ENCODE measurements at places on chromosomes 5 and 9. TPM values are rescaled to one million over a fixed set of nuclear protein-coding genes. Genes with fewer than 3 reads are reported as not detected.

GRCh38 chr5:79712741-79713140 lies 23.1 kb downstream of the CMYA5 start:
- DNase-seq, result no peak
- H3K27ac ChIP-seq, result no peak overlapping the region
- H3K4me3 ChIP-seq, result no peak overlapping the region

- no peaks in the 10 kb centered on the region for H3K36me3 ChIP-seq
- H3K27me3 ChIP-seq, result no peaks in the 10 kb centered on the region
- no peak overlapping the region for H3K4me3 ChIP-seq
- no peaks in the 10 kb centered on the region for H3K4me1 ChIP-seq
- DNase-seq, result peak; percentile 53
These were observed 56.2 kb downstream of the CTNNA1 start for GRCh38 chr5:138809391-138809790.

DNA sequence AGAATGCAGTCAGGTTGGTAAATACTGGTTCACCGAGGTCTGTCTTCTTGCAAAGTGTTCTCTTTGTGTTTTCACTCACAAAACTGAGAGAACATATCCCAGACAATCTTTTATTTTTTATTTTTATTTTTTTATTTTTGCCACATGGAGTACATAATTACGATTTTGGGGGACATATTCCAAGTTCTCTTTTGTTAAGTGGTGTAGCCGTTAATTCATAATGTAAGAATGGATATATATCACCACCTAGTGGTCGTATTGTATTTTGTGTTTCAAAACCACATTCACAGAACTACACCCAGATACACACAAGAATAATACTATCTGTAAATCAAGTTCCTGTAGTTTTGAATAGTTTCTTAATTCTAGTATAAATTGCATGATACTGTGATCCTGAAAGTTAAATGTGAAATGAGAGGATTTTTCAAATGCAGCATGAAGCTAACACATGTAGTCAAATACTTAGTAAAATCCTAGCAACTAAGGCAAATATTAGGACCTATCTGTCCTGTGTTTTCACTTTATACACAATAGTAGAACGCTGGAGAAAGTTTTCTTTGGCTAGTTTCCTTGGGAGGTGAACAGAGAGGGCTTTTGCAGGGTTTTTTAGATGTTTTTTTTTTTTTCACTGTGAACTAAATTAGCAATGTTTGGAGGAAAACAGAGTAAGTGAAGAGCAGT lies 92.7 kb downstream of the VCAN start:
- no peak overlapping the region for H3K4me3 ChIP-seq
- H3K27ac ChIP-seq, result no peak overlapping the region
- peak; percentile 78 for DNase-seq

DNA sequence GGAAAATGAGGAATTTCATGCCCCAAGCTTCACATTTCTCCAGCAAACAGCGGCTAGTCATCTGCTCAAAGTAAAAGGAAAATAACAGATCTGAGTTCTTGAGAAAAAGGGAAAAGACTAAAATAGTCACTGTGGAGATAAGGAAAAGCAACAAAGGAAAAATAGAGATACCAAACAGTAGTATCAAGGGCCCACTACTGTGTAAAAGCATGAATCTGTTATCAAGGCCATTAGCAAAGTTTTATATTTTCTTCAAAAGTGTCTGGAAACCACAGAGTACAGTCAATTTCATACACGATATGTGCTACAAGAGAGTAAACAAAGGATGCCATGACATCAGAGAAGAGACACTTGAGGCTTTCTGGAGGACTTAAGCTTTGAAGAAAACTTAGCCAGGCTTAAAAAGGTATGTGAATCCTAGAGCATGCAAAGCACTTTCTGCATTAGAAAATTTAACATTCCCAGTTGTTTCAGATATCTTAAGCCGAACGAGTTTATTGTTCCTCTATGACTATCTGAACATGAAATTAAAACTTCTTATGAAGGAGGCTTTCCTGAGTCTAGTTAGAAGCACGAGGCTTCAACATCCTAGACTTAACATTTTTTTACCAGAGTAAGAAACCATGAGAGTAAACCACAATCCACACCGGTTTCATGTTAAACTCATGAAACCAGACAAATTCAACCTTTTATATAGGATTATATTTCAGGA lies 1.2 kb downstream of the TTC33 start:
- H3K27ac ChIP-seq, result peak overlapping the region; percentile 84
- peaks cover 5% of the 10 kb centered on the region for H3K4me1 ChIP-seq
- no peaks in the 10 kb centered on the region for H3K36me3 ChIP-seq
- peak overlapping the region; percentile 80 for H3K4me3 ChIP-seq

GRCh38 chr5:2747363-2748162 lies 3.9 kb downstream of the IRX2 start:
- H3K36me3 ChIP-seq, result no peaks in the 10 kb centered on the region
- H3K4me3 ChIP-seq, result no peak overlapping the region
- no peak for DNase-seq
- H3K27ac ChIP-seq, result no peak overlapping the region
- no peaks in the 10 kb centered on the region for H3K4me1 ChIP-seq

DNA sequence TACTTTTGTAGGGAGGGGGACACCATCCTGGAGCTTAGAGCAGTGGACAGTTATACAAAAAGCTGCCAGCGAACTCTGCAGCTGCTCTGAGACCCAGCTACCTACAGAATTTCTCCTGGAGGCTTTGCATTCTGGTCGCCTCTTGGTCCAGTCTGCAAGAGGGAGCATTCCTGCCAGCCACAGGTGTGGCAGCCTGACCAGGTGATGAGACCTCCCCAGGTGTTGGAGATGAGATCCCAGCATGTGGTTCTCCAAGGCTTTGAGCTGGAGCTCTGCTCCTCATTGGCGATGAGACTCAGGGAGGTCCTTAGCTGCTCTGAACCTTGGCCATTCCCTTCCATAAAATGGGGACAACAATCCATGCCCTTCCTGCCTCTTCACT lies 69.3 kb downstream of the RGS3 start:
- no peak overlapping the region for H3K4me3 ChIP-seq
- H3K27me3 ChIP-seq, result no peaks in the 10 kb centered on the region
- peaks cover 8% of the 10 kb centered on the region for H3K4me1 ChIP-seq
- H3K36me3 ChIP-seq, result peaks cover 2% of the 10 kb centered on the region
- no peak for DNase-seq
- H3K27ac ChIP-seq, result no peak overlapping the region

GRCh38 chr9:98994172-98995058 lies 50.7 kb downstream of the COL15A1 start:
- no peak overlapping the region for H3K27ac ChIP-seq
- DNase-seq, result no peak
- peaks cover 3% of the 10 kb centered on the region for H3K27me3 ChIP-seq
- H3K36me3 ChIP-seq, result no peaks in the 10 kb centered on the region
- H3K4me1 ChIP-seq, result peaks cover 16% of the 10 kb centered on the region

DNA sequence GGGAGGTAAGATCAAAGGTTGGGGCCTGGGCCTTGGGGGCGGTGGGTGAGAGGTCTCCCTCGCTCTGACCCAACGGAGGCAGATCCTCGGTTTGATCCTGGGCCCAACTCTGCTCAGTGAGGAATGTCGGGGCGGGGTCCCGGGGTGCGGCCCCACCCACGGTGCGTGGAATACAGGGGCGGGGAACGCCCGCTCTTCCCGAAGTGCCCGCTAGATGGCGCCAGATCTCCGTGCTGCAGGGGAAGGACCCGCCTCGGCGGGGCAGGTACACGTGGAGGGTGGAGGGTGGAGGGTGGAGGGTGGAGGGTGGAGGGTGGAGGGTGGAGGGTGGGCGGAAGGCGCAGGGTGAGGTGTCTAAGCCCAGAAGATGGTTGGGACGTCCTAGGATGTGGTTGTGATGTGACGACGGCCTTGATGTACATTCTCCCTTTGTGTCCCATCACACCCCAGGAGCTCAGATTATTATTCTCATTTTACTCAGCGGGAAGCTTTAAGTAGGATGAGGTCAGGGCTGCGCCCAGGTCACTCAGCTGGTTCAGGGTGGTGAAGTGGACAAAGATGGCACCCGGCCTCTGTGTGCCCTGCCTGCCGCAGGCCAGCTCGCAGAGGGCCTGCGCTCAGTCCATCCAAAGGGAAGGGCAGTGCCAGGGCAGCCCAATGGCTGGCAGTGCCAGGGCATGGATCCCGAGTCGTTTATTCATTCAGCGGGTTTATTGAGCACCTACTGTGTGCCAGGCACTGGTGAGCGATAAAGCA lies 9.4 kb upstream of the RPS14 start:
- no peak overlapping the region for H3K4me3 ChIP-seq
- H3K27ac ChIP-seq, result no peak overlapping the region
- H3K36me3 ChIP-seq, result no peaks in the 10 kb centered on the region
- H3K4me1 ChIP-seq, result peaks cover 7% of the 10 kb centered on the region

DNA sequence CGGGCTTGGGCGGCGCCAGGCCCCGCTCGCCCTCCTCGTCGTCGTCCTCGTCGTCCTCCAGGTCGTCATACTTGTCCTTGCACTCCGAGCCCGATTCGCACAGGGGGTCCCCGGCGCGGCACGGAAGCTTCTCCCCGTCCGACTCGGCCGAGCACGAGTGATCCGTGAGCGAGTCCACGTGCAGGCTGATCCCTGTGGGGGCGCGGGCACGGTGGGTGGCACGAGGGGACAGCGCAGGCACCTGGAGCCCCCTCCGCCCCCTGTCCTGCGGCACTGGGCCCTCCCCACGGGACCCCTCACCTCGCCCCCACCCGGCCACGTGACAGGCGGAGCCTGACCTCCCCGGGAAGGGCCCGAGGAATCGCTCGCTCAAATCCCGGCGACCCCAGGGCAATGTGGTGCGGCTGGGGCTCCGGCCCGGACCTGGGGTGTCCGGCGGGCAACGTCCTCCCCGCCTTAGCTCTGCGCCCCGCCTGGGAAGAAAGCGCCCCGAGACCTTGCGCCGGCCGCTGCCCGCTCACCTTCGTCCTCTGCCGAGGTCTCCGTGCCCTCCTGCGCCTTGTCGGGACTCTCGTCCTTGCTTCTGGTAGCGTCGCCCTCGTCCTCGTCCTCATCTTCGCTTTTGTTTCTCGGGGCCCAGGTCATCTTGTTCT lies 2.5 kb downstream of the IRX2 start:
- H3K36me3 ChIP-seq, result no peaks in the 10 kb centered on the region
- H3K4me3 ChIP-seq, result no peak overlapping the region
- DNase-seq, result no peak

The WDR38 gene
- polyA plus RNA-seq, result not detected

The PCDHB16 gene
- 0.54 TPM for polyA plus RNA-seq

The LCN1 gene
- not detected for polyA plus RNA-seq

The CDC25C gene
- 2.4 TPM for polyA plus RNA-seq
